Eye (tissue), 1 donor: ENCODE measurements at places on chromosomes 3 and 15.

GRCh38 chr3:130849091-130849552 is 44.8 kb upstream of the ATP2C1 start:
- peak; percentile 17 for DNase-seq

- DNase-seq = no peak
Measured at GRCh38 chr15:63945838-63946298, 100.4 kb downstream of the DAPK2 start.

DNA sequence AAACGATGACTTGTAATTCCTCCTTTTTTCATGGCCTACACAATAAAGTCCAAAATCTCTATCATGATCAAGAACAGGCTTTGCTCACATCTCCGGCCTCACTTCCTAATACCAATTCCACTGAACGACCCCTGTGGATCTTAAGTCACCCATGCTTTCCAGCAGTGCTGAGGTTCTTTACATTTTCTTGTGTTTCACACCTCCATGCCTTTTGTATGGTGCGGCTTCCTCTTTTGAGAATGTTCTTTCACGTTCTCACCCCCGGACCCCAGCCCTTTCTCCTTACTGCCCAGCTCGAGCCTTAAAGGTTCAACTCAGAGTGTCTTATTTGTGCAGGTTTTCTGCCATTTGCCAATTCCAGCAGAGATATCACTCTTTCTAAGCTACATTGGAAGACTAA is 70.1 kb downstream of the CSNK1G1 start:
- DNase-seq = no peak

GRCh38 chr3:109679664-109680063 is 342.3 kb upstream of the DPPA4 start:
- DNase-seq = no peak

GRCh38 chr3:114456742-114457141 is 162.9 kb downstream of the TIGIT start:
- DNase-seq = no peak

DNA sequence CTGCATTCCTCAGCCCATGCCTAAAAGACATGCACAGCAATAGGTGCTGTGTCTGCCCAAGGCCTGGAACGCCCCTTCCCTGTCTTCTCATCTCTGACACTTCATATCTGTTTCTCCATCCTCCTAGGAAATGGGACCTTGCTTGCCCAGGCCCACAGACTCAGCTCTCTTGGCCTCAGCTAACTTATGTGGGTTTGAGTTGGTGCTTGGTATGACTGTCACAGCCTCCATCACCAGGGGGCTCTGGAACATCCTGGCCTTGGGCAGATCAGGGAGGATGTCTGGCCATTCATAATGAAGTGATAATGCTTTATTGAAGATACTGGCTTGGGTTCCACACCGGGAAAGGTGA is 156.7 kb upstream of the SMAD3 start:
- no peak for DNase-seq

- no peak for DNase-seq
Measured at GRCh38 chr3:145089337-145089736, 1071.6 kb downstream of the PLOD2 start.

DNA sequence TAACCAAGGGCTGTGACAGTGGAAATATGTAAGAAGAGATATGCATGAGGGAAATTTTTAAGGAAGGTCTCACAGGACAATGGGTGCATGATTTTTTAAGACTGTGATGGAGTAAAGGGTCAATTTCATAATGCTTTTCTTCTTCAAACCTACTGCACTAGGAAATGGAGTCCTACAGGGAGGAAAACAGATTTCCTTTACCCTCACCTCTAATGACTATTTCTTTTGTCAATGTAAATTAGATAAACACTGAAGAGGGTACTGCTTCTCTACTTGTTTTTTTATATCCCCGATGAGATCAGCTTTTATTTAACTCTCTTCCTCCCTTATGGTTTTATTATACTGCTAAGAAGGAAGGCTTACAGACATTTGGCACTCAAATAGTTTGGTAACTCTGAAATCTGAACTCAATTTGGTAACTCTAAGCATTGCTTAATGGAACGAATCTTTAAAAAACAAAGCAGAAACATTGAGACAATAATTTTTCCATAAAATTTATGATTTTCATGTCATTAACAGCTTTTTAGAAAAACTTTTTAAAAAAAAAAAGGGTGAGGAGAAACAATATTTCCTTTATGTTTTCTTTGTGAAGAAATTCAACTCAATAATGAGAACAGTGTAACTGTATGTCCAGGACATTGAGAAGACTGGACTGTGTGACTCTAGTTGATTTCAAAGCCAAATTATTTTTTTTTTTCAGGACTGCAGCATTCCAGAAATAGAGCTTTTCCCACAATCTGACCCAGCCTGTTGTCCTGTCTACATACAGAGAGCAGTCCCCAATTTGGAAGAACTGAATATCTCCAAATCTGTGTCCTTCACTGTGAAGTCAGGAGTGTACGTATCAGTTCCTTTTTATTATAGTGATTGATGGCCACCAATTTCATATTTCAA is 64.4 kb downstream of the CRYBG3 start:
- DNase-seq = peak; percentile 33

GRCh38 chr3:179473565-179473964 is 22.3 kb upstream of the GNB4 start:
- DNase-seq = no peak

DNA sequence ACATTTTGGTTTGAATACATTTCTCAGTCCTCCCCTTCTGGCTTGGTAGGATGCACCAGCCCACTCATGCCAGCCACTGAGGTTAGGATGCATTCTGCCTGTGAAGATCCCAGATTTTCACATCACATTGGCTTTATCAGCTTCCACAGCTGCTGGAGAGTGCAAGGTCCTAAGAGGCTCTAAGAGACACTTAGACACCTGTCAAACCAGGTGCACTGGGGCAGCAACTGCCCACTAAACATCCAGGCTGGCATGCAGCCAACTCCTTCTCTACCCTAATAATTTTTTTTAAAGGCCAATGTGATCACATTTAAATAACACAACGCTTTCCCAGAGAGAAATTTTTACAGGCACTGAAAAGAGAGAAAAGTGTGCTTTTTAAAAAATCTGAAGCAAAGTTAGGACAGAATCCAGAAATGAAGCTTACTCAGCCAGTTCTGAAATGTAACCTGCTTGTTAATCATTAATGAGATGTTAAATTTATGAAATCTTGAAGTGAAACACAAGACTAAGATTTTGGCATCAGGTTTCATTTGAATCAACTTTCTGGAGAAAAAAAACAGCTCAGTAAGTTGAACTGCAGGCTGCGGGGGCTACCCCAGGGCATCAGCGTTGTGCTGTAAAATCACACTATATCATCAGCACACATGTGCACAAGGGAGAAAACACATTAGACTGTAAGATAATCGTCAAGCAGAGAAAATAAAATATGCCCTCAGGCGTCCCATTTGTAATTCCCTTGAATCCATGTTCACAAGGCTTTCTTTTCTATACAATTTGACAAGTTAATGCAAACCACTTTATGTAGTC is 312.9 kb downstream of the ZBBX start:
- peak; percentile 76 for DNase-seq

- DNase-seq = no peak
Measured at GRCh38 chr3:20125897-20126296, 60.1 kb downstream of the SGO1 start.

DNA sequence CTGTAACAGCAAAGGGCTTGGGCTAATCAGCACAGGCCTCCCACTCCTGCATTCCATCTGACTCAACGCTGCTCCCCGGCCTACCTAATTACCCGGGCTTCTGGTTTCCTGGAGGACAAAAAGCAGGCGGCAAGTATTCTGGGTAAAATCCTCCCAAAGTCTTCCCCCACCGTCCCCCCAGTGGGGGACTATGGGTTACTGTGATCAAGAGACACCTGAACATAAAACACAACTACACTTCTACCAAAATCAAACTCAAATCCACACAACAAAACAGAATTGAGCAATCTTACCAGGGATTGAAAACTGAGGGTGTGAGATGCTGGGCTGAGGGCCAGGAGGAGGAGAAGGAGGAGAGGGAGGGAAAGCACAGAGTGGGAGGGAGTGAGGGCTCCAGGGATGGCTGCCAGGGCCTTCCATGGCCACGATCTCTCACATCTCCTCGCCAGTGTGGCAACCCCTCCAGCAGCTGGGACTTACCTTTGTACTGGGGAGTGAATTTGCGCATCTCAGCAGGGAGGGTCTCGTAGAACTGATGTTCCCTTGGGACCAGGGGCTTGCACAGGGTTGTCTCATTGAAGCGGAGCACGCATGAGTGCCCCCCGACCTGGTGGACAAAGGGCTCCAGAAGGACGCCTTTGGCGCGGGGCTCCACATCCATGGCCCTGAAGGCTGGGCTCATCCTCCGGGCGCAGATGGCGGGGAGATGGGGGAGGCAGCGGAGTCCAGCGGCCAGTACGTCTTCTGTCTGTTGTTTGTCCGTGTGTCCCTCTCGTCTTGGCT is 9.1 kb upstream of the NCKIPSD start:
- DNase-seq = peak; percentile 91

DNA sequence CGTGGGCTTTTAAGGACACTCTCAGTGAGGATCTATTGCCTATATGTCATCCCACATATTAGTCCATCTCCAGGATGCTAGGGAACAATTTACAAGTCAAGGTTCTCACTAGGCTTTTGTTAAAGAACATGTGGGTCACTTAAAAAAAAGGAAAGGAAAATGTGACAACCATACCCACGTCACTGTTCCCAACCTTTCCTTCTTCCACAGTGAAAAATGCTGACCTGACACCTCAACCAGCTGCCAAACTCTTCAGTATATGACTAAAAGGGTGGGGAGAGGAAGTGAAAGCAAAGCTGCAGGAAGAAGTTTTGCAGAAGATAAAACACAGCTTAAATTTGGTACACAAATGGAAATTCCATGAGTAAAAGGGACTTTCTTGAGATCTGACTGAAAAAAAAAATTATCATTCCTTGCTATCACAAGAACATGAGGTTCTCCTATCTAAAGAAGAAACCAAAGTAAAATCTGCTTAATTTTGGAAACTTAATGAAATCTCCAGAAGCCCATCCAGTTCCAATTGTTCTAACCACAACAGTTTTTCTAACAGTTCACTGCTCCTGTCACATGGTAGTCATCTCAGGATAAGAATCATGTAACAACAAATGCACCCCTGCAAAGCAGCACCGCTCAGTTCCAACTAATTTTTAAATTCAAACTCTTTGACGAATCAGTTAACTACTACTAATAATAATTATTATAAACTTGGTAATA is 117.0 kb upstream of the TSPAN3 start:
- peak; percentile 23 for DNase-seq
